ENCODE measurements at places on chromosomes 6 and 20.

DNA sequence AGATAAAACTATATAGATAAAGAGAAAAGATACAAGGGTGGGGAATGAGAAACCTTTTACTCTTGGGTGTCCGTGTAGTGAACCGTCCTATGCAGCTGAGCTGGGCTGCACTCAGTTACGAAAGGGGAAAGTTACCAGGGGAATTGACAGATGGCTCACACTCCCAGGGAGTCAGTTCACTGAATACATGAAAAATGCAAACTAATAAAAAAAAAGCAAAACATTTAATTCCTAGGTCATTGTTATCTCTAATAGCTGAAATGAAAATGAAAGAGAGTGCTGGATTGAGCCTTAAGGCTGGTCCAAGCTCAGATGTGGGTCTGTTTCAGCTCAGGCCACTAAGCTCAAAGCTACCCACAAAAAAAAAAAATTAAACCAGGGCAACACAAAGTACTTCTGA, 138.0 kb downstream of the THBS2 start:
- no peak for DNase-seq

GRCh38 chr20:17640146-17640874, 41.7 kb downstream of the RRBP1 start:
- DNase-seq: no peak

DNA sequence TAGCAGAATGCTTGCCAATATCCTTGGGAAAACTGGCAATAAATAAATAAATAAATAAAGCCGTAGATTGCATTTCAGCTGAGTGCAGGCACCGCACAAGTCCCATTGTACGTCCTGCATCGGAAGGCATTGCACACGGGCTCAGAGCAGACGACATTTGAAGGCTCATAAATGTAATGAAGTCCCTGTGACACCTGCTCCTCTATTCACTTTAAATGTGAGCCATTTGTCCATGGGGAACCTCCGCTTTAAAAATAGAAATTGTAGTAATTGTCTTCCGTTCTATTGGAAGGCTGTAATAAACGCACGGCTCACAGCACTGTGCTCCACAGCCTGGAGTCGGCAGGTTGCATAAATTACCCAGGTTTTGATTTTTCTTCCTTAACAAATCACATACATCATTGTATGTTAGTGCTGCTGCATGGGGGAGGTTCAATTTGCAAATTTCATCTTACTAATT, 32.6 kb downstream of the MYT1 start:
- no peak for DNase-seq

GRCh38 chr20:17507531-17507930, 23.6 kb downstream of the BFSP1 start:
- DNase-seq: no peak

DNA sequence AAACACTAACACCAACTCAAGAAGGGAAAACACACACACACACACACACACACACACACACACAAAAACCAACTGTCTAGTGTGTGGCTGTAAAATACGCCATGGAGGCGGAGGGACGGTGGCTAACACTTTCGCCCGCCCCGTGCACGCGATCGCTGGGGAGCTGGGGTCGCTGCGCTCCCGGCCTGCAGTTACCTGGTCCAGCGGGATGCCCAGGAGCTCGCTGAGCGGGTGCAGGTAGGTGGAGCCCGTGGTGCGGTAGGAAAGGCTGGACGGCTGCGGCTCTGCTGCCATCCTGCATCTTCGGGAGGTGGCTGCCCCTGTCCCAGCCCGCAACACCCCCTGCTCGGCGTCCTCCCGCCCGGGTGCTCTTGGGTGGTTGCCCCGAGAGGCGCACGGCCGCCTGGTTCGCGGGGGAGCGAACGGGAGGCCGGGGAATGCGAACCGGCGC, 303 bp downstream of the MBOAT1 start:
- DNase-seq: no peak

DNA sequence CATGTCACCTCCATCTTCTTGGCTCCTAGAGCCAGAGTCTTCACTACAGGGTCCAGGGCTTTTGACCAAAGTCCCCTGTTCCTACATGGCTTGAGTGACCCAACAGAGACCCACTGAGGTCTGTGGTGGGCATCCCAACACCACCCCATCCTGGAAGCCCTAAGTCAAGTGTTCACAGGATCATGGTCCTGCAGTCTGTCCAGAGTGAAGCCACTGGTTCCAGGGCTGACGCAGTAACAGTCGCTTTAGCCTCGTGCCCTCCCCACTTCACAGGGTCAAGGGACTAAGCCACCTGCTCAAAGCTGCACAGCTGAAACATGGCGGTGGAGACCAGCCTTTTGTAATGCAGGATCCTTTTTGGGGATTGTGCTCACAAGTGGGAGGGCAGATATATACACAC, 133.9 kb downstream of the JPH2 start:
- no peak for DNase-seq

DNA sequence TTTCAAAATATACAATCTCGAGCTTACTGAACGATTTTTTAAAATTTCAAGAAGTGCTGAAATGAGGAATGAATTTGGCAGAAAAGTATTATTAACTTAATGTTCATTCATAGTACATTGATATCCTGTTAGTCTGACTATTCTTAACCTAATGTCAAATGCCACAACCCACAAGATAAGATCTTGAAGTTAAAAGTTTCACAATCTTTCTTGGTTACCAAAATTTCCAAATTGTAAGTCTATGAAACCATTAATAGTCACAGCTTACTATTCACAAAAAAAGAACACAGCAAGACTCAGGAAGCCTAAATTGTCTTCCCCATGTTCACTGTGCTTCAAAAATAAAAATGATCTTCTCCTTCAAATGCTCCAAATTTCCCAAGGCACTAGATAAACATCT, 71.3 kb downstream of the HACE1 start:
- no peak for DNase-seq

DNA sequence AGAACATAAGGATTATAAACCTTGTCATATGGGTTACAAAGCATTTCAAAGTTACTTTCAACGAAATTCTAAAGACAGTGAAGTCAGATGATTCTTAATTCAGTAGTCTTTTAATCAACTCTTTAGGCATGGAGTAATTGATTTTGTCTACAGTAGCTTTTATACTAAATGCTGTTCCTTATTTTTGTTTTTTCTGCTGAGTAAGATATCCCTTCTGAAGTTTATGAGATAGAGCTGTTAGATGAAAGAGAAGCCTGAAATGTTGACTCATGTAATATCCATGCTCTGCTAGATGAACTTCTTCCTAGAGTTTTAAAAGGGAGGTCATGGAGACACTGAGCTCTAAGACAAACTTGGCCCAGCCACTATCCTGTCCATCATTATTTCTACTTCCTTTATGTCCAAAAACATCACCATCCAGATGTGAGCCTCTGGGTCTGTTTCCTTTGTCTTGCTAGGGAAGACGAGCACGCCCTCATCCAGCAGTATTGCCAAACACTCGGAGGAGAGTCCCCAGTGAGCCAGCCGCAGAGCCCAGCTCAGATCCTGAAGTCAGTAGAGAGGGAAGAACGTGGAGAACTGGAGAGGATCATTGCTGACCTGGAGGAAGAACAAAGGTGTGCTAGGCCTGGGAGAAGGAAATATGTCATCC, 550.3 kb downstream of the UTRN start:
- DNase-seq: no peak

- DNase-seq: no peak
These were observed 21.8 kb upstream of the IRAK1BP1 start for GRCh38 chr6:78845567-78845966.

GRCh38 chr6:137493218-137494038, 766 bp downstream of the OLIG3 start:
- no peak for DNase-seq

DNA sequence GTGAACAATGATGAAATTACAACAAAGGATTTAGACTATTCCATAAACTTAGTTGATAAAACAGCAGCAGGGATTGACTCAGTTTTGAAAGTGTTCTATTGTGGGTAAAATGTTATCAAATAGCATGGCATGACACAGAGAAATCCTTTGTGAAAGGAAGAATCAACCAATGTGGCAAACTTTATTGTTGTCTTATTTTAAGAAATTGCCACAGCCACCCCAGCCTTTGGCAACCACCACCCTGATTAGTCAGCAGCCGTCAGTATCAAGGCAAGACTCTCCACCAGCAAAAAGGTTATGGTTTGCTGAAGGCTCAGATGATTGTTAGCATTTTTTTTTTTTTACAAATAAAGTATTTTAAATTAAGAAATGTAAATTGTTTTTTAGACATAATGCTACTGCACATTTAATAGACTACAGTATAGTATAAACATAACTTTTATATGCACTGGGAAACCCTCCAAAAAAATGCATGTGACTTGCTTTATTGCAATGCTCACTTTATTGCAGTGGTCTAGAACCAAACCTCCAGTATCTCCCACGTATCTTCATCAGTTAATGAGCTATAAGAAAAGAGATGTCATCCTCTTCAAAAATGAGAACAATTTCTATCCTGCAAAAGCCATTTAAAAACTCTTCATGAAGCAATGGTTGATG, 162.7 kb downstream of the SOBP start:
- DNase-seq: no peak

- no peak for DNase-seq
These were observed 490.6 kb downstream of the DHX35 start for GRCh38 chr20:39452583-39453340.

DNA sequence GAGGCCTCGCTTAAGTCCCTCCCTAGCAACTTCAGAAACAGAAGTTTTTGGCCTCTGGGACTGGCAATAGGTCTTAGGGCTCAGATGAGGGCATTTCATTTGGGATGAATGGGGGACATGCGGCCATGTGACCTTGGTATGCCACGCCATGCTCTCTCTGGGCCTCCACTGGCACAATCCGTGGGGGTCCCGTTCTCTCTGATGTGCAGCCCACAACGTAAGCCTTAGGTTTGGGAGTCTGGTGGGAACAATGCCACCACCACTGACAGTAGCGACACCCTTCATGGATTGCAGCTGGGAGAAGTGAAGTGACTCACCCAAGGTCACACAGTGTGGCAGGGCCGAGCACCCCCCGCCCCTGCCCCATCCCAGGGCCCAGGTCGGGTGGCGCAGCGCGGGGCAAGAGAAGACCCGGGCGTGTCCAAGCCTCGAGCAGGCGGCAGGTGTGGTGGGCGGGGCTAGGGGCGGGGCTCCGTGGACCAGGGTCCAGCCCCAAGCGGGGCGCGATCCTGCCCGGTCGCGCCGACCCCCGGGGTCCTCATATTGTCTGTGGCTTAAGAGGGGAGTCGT, 864 bp upstream of the CEBPB start:
- DNase-seq: peak; percentile 37

DNA sequence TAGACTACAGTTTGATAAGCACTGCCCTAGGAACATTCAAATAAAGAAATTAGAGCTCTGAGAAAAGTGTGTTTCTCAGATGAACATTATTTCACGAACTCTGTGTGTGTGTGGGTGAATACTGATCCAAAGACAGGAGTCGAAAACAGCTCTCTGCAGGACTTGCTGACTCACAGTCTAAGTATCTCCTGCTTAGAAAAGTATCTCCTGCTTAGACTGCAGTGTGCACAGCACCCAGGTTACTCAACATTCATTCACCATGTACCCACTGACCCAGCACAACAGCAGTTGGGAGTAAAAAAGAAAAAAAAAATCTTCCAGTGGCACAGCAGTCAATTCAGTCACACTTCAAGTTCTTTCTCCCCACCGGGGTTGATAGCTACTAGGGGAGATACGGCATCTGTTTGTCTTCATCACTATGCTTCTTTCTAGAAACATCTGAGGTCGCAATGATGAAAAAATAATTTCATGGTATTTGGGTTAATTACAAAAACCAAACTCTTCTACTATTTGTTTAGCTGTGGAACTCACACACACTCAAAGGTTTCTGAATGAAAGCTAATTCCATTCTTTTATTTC, 48.0 kb downstream of the GCLC start:
- DNase-seq: peak; percentile 73

DNA sequence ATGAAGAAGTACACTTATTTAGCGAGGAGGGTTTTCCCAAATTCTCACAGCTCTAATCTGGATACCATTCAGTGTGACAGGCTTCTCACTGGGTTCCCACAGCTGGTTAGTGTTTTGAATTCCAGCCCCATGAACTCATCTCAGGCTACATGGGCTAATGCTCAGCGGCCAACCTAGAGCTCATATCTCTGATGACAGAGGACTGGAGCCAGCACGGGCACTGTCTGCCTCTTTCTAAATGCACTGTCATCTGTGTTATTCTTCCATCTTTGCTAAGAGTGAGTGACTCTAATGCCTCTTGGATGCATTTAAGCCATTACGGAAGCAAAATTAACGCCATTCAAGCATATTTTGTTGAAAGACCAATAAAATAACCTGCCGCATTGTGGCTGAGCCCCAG, 308.9 kb upstream of the JAG1 start:
- peak; percentile 20 for DNase-seq

DNA sequence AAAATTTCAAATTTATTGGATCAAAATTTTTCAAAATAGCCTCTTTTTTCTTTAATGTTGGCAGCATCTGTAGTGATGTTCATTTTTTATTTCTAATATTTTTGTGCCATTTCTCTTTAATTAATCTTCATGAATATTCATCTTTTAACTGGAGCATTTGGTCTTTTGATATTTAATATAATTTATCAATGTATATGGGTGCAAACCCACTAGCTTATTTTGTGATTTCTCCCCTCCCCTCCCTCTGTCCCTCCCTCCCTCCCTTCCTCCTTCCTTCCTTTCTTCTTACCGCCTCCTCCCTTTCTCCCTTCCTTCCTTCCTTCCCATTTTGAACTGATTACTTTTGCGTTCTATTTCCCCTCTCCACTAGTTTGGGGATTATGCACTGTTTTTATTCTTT, 49.2 kb downstream of the TGM2 start:
- DNase-seq: no peak

DNA sequence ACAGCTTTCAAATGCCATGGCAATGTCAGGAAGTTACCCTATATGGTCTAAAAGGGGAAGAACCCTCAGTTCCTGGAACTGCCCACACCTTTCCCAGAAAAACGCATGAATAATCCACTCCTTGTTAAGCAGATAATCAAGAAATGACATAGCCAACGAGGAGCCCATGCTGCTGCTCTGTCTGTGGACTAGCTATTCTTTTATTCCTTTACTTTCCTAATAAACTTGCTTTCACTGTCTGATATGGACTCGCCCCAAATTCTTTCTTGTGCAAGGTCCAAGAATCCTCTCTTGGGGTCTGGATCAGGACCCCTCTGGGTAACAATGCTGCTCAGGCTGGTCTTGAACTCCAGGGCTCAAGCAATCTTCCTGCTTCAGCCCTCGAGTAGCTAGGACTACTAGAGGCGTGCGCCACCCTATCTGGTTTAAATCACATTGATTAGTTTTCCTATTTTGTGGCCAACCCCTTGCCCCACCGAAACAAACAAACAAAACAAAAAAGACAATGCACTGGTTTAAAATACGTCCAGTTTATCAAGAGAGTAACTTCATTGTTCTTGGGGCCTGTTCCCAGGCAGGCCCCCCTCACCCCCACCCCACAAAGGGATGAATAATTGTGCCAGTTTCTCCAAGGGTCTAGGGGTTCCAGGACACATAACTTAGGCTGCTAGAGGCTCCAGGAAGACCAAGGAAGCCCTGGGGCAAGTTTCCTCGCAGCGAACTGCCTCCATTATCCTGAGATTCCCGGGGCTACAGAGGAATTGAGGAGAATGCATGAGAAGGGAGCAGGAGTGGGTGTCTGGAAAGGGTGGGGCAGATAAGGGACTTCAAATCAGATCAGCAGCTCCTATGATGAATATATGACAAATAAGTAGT, 10.1 kb upstream of the AKAP12 start:
- no peak for DNase-seq

GRCh38 chr6:166325383-166326042, 16.8 kb downstream of the SFT2D1 start:
- no peak for DNase-seq

Measured in PC-9 (cell line).